ENCODE measurements at places on chromosomes 2 and 18.

DNA sequence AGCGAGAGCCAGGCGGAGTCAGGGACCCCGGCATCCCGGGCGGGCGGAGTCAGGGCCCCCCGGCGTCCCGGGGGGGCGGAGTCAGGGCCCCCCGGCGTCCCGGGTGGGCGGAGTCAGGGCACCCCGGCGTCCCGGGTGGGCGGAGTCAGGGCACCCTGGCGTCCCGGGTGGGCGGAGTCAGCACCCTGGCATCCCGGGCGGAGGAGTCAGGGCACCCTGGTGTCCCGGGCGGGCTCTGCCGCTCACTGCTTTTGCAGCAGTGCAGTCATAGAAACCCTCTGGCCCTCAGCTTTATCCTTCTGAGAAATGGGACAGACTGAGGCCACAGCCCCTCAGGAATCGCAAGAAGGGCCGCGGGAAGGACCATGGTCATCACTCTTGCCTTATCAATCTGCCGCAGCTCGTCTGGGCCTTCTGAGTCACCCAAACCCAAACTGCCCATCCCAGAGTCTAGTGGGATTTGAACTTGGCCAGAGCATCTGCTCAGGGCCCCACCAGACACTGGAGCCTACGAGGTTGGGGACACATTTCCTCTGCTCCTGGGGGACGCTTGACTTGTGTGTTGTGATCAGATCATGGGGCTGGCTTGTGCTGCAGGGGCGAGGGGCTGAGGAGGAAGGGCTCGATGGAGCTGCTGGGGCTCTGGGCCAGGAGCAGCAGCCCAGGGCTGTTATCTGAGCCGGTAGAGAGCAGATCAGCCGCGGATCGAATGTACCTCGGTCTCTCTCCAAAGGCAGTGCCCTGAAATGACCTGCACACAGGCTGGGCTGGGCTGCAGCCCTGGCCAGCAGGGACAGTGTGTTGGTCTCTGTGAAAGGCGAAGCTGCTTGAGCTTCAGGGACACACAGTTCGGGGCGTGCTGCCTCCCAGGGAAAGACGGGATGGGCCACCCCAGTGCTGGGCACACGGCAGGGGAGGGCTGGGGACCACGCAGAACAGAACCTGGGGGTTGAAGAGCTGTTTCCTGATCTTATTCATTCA, 290.1 kb upstream of the HDAC4 start:
- no peak for DNase-seq

DNA sequence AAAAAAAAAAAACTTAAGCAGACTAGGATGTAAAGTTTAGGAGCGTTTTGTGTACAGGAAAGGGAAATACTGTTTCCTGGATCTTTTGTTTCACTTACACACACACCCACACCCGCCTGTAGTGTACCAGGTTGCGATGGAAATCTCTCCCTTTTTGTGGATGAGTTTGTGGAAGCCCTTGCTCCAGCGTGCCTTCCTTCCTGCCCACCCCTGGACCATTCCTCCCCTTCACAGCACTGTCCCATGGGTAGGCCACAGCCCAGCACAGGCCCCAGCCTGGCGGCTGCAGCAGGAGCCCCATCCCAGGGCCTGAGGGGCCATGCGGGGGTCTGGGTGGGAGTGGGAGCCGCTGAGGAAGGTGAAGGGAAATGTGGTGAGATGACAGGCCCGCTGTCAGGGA, 15.1 kb downstream of the MALL start:
- no peak for DNase-seq

DNA sequence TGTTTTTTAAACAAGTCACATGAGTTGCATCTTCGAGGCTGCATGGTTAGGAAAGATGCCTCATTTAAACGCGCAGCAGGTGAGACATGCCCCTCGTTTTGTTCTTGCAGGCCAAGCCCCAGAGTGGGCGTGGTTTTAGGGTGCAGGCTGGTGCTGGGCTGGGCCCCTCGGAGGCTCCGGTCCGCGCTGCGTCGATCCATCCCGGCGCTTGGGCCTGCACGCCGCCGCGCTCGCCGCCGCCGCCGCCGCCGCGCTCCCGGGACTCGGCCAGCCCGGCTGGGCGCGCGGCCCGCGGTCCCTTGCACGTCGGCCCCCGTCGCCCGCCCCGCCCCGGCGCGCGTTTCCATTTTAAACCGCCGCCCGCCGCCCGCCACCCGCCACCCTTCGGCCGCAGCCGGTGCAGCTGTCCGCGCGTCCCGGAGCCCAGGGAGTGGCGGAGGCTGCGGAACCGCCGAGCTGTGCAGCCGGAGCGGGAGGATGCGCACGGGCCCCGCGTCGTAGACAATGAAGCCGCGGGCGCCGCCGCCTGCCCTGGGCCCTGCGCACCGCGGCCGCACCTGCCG, 175.5 kb downstream of the AGAP1 start:
- DNase-seq: peak; percentile 79

- DNase-seq: no peak
Measured at GRCh38 chr2:102436323-102436722, 13.4 kb downstream of the IL18RAP start.

DNA sequence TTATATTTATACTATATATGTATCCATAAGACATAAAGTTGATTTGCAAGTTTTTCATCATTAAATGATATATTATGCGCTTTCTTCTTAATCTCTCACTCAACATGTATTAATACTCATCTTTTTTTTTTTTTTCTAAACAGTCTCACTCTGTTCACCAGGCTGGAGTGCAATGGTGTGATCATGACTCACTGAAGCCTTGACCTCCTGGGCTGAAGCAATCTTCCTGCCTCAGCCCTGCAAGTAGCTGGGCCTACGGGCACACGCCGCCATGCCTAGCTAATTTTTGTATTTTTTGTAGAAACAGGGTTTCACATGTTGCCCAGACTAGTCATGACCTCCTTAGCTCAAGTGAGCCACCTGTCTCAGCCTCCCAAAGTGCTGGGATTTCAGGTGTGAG, 51.4 kb upstream of the MAP4K3 start:
- no peak for DNase-seq

DNA sequence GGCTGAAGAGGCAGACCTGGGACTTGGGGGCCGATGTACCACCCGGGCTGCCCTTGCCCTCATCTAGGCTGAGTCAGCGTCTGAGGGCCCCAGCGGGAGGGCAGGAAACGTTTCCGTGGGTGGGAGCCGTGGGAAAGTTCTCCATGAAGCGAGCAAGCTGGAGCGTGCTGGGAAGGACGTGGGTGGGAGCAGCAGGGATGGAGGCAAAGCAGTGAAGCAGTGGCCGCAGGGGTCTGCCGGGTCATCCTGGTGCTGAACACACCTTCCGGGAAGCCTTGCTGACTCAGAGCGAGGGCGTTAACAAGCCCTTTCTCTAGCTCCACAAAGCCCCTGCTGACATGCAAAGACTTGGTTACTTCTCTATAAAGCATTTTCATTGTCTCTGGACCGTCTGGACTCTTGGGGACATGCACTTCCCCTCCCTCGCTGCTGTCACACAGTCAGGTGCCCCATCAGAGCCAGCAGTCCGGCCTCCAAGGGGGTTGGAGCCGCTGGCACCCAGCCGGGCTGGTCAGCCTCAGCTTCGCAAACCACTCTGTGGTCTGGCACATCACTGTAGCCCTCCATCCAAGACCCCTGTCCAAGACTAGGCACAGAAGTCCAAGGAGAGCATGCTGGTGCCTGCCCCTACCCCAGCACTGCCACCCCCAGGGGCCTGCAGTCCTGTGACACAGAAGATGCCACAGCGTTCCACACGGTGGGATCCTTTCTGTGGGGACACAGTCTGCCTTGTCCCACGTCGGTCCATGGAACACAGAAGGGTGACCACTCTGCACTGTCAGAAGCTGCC, 115.1 kb upstream of the GPC1 start:
- no peak for DNase-seq

DNA sequence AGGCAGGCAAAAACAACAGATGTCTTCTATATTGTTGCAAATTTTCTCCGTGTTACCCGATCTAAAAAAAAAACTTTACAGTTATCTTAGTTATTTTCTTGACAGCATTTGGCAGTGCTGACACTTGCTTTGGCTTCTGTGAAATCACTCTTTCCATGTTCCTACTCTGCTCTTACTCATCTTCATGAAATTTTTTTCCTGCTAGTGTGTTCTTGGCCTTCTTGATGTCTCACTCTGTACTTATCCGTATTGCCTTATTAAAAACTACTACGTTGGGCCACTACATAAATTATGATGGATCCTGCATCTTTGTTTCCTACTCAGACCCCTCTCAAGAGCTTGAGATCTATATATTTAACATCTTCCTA, 134.4 kb downstream of the IKZF2 start:
- no peak for DNase-seq

GRCh38 chr2:237150831-237151375, 65.2 kb downstream of the COPS8 start:
- no peak for DNase-seq

- no peak for DNase-seq
Measured at GRCh38 chr2:76572981-76573380, 862.3 kb upstream of the GCFC2 start.

- DNase-seq: no peak
Measured at GRCh38 chr2:55063226-55063625, 13.0 kb upstream of the RTN4 start.

DNA sequence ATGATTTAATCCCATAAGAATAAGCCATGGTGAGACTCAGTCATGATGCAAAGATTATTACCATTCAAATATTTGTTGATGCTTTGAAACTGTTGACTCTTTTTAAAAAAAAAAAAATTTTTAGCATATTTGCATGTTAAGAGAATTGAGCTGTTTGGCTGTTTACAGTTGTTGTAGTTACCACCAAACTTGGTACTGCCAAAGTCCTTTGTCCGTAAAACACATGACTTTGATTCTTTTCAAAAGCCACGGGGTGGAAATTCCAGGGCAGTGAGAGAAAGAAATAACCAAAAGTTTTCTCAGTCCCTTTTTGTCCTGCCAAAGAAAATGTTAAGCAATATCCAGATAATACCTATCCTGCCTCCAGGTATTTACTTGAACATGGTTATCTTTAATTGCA, 474.8 kb downstream of the METTL4 start:
- no peak for DNase-seq

- DNase-seq: no peak
Measured at GRCh38 chr2:19505-19904, 26.8 kb downstream of the FAM110C start.

GRCh38 chr2:102147935-102148334, 5.4 kb downstream of the IL1R1 start:
- DNase-seq: no peak

DNA sequence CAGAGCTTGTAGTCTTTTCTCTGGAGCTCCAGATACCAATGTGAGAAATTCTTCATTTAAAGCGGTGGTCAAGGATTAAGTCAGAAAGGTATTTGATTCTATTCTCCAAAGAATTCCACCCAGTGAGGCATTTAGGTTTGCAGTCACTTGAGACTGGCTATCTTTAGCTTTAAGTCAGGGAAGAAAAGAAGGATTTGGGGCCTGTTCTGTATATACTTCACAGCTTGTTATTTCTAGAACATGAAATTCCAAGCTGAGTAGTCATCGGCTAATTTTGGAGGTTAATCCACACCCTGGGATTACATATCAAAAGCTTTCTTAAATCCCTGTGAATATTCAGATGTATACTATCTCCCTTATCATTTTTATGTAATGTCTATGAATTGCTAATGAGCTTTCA, 39.4 kb downstream of the MYOM1 start:
- no peak for DNase-seq

GRCh38 chr2:190511104-190511503, 23.4 kb downstream of the NEMP2 start:
- DNase-seq: no peak

DNA sequence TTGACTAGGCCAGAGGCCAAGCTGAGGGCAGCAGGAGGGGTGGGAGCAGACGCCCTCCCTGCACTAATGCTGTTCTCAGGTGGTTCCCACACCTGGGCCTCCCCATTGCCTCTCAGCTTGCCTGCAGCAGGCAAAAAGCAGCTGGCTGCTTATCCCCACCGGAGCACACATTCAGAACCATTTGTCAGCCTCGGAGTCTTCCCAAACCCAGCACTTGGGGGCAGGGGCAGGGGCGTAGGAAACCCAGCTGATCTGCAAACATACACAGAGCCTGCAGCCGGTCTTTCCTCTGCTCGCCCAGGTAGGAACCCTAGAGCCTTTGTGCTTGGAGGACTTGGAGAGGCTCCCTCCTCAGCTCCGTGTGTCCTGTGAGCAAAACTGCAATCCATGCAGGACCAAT, 249.8 kb downstream of the CYP26B1 start:
- no peak for DNase-seq

DNA sequence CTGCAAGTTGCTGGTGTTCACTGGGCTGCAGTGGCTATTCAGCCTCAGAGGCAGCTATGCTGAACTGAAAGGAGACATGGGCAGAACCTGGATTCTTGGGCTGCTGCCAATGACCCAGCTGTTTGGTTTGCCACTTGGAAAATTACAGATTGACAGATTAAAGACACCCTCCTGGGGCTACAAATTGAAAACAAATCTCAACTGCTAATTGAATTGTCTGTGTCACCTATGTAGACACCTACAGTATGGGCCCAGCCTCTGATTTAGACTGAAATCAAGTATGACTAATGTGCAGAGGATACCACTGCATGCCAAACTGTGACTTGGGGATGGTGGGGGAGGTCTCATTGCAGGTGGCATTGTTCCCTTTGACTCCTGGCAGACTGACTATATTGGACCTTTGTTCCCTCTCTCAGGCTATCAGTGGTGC, 42.8 kb downstream of the ITSN2 start:
- no peak for DNase-seq

DNA sequence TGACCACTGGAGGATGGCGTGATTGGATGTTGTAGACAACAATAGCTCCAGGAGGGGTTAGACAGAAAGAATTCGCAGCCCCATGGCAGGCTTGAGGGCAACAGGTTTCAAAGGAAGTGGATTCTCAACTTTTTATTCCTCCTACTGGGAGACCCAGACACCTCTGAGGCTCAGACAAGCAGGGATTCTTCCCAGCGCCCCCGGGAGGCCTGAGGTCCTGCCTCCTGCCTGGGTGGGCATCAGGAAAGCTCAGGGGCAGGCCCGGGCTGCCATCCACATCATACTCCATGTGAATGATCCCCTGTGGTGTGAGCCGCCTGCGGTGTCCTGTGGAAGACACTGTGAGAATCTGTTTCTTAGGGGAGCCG, 203.5 kb downstream of the CYP26B1 start:
- no peak for DNase-seq

DNA sequence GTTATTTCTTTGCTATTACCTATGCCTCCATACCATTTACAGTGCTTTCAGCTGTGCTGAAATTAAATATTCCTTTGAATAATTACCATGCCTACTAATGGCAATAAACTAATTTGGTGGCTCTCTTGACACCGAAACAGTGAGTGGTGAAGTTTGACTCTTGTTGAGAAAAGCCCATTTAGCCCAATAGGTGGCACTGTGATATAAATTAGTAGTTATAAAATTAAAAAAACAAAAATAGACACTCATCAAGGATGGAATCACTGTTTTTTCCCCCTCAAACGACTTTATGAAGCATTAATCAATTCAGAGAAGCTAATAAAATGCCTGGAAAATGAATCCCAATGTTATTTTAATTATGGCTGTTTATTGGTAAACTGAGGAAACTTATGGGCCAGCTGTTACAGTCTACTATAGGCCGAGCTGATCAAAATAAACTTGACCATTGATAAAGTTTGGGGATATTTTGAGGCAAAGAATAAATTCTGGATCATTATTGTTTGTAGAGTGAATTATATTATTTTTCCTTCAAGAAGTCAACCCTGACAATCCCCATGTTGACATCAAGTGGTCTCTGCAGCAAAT, 339.6 kb downstream of the TRIB2 start:
- no peak for DNase-seq

Measured in hippocampal formation (tissue), 2 donors.